ENCODE measurements at places on chromosomes 13 and 19. TPM values are rescaled to one million over a fixed set of nuclear protein-coding genes. Genes with fewer than 3 reads are reported as not detected.

DNA sequence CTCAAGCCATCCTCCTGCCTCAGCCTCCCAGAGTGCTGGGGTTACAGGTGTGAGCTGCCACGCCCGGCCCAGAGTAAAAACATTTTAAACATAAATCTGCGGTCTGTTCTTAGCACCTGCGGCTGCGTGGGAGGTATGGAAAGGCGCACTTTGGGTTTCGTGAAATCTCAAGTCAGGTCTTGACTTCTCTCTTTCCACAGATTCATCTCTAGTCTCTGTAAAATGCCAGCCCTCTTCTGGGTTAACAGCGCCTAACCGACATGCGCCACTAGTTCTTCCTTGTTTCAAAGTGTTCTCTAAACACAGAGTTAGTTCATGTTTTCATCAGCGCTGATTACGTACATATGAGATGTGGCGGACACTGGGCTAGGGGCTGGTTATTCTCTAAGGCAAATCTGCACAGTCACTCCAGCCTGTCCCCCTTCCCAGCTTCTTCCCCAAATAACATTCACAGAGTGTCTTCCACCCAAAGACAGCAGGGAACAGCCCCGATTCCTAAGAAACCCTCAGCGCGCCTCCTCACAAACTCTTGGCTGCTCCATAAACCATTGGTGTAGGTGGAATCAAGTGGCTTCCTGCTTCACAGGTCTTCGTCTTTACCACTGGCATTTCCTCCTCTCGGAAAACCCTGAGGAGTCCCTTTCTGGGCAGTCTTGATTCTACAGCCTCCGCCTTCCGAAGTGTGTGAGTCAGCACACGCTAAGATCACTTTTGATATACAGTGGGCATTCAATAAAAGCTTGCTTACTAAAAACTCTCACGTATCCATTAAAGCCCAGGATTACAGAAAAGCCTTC is 1.4 kb downstream of the PARP4 start:
- ATAC-seq = no peak

DNA sequence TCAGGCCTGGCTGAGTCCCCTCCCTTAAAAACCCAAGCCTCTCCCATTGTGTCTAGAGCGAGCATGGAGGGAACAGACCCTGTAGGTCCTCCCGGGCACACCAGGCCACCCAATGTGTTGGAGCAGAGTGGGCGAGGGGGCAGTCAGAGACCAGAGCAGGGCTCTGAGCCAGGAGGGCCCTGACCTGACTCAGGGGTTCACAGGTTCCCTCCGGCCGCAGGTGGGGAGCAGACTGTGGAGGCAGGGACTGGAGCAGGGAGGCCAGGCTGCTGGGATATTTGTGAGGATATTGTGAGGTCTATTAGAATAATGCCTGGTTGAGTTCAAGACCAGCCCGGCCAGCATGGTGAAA is 1.6 kb upstream of the TYROBP start:
- ATAC-seq = no peak

Gene GPR12
- total RNA-seq = not detected

GRCh38 chr19:21617740-21618339 is 112.4 kb downstream of the ZNF429 start:
- ATAC-seq = no peak

Gene ZNF493
- 16.2 TPM for total RNA-seq

- no peak for ATAC-seq
Measured at GRCh38 chr13:92991692-92992091, 234.9 kb upstream of the GPC6 start.

Gene LGALS4
- 1.1 TPM for total RNA-seq

DNA sequence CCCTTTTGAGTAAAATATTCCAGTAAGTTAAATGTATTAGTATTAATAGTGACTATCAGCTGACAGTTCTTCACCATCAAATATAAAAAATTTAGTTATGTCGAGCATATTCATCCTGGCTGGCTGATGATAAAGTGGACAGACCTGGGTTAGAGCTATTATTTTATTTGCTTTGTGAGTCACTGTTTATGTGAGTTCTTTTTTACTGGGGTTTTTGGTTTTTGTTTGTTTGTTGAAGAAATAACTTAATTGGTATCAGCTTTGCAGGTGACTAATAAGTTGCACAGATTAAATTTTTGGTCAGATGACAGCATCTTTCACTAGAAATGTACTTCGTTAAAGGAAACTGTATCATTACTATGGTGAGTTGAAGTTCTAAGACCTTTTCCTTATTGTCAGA is 224.7 kb downstream of the GGACT start:
- ATAC-seq = no peak

DNA sequence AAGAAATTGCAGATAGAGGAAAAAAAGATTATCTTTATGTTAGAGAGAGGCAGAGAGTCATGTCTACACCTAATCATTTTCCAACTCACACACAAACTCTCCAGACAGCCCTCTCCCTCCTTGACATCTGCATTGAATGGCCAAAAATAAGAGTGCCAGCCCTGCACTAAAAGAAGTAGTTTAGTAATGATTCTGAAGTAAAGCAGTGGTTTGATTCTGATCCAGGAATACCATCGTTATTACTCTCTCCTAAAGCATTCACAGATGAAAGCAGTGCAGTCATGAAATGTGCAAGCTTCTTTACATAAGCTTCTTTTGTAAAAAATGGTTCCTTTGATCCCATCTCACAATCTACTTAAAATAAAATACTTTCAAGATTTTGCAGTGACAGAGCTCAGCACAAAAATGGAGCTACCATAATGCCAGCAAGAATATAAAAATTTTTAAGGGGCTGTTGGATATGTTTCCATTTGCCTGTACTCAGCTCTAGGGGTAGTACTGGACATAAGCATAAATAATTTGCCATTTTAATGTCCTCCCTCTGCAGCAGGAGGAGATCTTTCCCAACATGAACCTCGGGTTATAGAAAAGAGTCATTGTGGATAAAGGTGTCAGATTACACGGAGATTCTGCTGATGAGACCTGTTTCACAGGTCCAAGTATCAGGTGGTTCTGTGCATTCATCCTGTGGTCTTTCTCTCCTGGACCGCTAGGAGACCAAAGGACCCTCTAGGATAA is 406.3 kb downstream of the DCT start:
- no peak for ATAC-seq

DNA sequence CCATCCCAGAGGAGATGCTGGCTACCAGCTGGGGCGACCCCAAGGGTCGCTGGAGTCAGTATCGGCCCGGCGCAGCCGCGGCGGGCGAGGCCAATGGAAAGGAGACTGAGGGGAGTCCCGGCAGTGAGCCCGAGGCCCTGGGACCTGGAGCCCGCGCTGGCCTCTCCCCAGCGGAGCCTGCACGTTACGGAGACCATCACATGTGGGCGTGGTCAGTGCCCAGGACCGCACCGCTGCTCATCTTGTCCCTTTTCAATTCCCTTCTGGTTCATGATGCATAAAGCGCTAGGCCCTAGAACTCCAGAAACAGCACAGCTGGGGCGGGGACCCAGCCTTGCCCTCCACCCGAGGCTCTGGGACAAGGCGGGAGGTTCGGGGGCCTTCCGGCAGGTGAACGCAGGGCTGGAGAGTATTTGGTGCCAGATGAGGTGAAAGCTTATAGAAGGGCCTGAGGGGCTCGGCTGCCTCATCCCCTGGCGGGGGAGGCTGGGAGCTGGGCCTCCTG is 8.0 kb downstream of the C19orf25 start:
- ATAC-seq = no peak

- ATAC-seq = no peak
Measured at GRCh38 chr19:18013210-18014111, 5.5 kb downstream of the ARRDC2 start.

DNA sequence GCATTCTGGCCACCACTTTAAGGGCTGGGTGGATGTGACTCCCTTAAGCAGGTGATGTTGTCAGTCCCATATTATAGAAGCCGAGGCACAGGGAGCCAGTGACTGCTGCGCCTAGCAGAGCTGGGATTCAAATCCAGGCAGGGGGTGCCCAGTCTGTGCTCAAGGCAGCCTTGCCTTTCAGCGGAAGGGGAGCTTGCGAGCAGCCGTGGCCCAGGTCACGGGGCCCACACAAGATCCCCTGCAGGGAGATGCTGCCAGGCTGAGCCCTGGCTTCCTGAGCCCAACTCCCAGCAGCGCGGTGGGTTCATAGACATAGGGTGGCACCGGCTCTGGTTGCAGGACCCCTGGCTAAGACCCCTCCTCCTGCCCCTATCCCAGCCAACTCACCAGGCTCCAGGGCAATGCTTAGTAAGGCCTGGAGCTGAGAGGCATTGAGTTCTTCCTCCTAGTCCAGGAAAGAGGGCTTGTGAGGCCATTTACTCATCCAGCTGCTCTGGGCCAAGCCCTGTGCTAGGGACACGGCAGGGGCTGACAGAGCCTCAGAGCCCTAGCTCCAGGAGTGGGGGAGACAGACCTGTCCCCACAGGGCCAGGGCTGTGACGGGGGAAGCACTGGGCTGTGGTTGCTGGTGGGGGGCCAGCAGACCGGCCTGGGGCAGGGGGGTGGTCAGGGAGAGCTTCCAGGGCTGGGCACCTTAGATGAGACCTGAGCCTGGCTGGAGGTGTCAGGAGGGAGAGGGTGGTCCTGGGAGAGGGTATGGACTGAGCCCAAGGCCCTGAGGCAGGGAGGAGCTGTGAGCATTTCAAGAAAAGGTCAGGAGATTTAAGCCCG is 9.6 kb downstream of the CAPN12 start:
- no peak for ATAC-seq

GRCh38 chr19:47698631-47699359 is 14.4 kb upstream of the EHD2 start:
- no peak for ATAC-seq

Gene SRRM5
- total RNA-seq = 0.13 TPM

Data from gastroesophageal sphincter (tissue), 4 donors.